ENCODE measurements at places on chromosomes 2 and 18.

DNA sequence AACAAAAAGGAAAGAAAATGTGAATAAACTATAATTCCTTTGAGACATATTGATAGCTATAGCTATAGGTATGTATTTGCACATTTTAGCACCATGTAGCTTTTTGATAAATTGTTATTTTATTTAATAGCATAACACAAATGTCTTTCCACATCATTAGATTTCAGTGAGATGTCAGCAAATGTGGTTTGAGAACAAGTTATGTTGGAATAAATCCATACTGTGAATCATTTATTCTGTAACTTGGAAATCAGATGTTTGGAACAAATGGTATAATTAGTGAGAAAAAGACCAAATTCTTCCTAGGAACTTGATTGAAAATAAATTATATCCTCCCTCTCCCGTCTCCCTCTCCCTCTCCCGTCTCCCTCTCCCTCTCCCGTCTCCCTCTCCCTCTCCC is 62.8 kb downstream of the NABP1 start:
- DNase-seq: no peak

GRCh38 chr2:65045651-65046050 is 10.6 kb upstream of the CEP68 start:
- no peak for DNase-seq

- no peak for DNase-seq
Observed at GRCh38 chr2:104408266-104408665, 445.6 kb upstream of the POU3F3 start.

GRCh38 chr2:52918551-52918950 is 849.1 kb upstream of the CHAC2 start:
- DNase-seq: no peak

GRCh38 chr2:96623116-96623515 is 15.0 kb downstream of the KANSL3 start:
- DNase-seq: no peak

DNA sequence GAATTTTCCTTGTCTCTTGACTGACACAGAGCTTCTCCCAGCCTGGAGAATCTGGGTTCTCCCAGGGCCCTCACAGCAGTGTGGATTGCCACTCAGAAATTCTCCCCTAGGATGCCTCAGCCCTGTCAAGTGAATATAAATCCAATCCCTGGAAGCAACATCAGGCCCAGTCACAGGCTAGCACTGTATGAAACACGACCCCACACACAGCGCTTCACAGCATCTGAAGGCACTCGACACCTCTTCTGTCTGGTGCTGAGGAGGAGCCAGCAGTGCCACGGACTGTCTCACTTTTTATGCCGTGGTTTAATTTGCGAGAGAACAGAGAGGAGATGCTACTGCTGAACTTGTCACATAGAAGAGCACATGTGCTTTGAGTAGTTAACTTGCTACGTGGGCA is 164.5 kb downstream of the NAPG start:
- DNase-seq: no peak

DNA sequence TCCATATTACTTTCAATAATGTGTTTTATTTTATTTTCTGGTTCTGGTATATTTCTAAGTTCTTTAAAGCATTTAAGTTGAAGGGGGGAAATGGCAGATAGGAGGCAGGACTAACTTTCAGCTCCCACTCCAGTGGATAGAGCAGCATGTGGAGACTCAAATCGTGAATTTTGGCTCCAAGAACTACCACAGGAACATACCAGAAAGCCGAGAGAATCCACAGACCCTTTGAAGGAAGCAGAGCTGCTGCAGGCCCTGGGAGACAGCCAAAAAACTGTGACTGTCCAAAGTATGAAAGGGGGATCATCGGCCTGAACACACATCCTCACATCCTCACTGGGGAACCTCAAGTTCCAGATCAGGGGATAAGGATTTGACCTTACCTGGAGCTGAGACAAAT is 207.6 kb upstream of the VWC2L start:
- no peak for DNase-seq

GRCh38 chr2:219425238-219426067 is 7.3 kb downstream of the DES start:
- no peak for DNase-seq

- no peak for DNase-seq
Observed at GRCh38 chr2:158835431-158835830, 40.3 kb downstream of the DAPL1 start.

DNA sequence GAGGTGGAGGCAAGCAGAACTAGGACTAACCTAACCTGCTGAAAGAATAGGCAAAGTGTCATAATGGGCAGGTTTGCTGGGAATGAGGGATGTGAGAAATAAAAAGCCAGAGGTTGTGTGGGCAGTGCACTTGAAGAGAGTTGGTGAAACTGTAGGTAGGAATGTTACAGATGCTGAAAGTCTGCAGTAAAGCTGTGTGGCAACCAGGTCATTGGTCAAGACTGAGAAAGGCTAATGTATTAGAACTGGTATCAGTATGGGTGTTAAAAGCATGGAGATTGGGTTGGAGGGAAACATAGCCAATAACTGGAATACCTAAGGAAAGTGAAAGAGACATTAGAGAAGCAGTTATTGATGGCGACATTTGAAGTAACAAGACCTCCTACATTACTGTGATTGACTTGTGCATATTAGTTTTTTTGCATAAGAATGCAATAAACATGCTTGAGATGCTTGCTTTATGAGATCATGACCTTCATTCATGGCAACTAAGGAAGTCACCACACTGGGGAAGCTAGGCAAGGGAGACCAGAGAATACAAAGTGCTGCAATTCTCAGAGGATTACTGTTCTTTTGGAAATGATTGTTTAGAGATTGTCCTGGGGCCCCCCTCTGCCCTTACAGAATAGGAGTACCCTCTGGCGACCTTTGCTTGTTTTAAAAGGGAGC is 11.8 kb downstream of the GULP1 start:
- DNase-seq: no peak

DNA sequence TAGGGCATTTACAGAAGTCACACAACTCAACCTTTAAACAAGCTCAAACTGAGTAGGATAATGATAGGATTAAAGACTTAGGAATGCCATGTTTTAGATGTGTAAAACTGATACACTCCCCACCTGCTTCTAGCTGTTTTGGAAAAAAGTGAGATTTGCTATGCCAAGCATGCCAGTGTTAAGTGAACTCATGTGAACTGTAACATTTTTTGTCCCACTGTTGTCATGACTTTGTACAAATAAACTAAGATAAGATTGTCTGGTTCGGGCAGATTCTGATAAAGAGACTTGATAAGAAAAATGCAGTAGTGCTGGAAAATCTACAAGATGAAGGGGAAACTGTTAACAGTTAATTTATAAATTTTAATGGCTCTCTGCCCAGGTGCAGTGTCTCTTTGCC is 66.5 kb downstream of the GLS start:
- no peak for DNase-seq

GRCh38 chr2:1731447-1731962 is 12.8 kb downstream of the PXDN start:
- no peak for DNase-seq

DNA sequence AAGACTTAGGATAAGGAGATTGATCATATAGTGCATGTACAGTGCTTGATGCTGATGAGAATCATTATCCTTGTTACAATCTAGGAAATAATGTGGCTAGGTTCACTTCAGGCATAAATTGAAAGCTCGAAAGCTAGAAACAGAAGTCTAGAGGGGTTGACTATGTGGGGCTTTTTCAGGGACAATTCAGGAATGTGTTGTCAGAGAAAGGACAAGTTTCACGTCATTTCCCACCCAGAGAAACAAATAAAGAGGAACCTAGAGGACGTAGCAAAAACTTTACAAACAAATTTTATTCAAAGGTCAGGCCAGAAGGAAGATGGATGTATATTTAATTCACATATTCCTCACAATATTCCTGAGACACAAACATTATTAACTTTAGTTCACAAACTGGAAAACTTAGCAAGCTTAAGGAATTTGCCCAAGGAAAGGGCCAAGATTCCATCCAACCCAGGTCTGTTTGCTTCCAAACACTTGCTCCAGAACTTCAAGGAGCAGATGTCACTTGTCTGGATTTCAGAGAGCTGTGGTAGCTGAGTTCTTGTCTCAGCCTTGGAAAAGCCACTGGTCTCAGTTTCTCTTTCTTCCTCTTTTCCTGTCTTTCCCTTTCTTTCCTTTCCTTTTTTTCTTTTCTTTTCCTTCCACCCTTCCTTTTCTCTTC is 7.4 kb downstream of the CYRIA start:
- DNase-seq: no peak

- DNase-seq: no peak
Observed at GRCh38 chr2:45647986-45648520, 3.4 kb upstream of the PRKCE start.

DNA sequence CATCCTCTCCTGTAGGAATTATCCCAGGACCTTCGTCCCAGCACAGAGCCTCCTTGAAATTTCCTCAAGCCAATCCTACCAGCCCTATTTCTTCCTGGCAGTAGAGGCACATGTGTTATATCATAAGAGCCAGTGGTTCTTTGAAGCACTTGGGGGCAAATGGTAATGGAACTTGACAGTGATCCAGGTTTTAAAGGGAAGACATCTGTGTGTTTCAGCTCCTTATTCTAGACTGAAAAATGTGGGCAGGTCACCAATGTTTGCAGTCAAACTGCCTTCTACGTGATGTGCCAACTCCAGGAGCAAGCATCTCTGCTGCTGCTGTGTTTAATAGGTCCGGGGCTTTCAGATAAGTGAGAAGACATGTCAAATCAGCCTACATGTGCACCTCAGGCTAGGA is 157.1 kb downstream of the GALNT14 start:
- DNase-seq: peak; percentile 28

DNA sequence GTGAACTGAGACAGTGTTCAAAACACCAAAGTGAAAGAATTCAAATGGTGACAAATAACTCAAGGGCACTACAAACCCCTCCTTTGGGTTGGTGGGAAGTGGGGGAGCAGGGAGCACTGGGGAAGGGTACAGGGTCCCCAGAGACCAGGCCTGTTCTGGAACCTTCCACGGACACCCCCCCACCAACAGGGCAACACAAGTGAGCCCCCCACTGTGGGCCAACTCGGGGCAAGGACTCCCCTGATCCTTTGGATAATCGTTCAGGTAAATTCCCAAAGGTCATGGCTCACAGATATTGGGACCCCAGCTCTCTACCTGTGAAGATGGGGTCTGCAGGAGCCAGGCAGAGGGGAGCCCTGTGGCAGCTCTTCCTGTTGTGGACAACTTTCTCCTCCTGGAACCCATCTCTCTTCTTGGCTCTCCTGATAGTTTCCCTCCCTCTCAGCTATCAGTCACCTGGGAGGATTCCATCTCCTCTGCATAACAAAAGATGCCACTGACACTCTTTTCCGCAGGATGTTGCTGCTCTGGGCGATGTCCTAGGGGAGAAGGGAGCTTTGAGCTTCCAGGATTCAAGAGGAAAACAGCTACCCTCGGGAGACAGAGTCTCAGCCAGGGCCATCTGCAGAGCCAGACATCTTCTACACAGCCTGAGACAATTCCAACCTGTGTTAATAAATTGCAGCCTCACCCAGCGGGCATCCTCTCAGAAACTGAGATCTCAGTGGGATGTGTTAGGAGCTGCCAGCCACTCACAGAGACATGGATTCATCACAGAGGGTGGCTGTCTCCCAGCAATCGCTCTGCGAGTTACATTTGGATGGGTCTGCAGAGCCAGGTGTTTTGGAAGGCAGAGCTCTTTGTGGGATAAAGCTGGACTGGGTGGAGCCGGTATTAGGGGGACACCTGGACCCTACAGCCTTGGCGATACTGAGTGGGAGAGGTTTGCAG is 35.4 kb downstream of the MBP start:
- DNase-seq: no peak

DNA sequence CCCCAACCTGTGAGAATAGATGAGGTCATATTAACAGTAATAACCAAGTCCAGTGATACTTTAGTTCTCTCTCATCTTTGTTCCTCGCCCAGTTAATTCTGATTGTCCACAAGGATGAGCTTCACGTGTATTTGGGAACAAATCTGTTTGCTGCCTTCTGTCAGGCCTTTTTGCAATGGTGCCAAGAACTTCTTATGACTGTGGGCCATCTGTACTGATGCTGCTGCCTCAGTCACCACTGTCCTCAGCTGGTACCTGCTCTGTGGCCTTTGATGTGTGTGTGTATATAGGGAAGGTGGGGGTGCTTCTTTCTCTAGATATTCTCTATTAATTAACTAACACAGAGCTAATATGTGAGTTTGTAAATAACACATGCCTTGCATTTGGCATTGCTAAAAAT is 392.9 kb downstream of the TGIF1 start:
- DNase-seq: no peak

DNA sequence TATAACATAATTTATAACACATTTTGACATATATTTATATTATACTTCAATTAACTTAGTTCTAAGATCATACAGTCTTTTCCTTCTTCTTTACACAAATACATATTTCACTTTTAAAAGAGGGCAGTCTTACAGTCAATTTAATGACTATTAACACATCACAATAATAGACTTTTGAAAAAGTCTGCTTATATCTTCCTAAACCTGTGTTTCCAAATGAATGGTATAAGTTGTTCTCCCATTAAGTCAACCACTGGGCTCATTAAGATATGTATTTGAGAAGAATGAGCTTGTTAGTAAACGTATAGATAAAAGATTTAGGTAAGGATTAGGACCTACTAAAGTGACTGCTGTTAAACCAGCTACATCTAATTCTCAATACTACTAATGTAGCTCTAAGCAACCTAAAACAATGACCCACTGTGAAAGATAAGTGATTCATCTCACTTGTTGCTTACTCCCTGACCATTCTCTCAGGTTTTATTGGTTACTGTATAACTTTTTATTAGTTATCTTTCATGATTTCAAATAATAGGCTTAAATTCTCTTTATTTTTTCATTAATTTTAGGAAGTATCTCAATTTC is 27.0 kb downstream of the SLC40A1 start:
- DNase-seq: no peak

GRCh38 chr2:88545118-88545517 is 82.1 kb downstream of the EIF2AK3 start:
- DNase-seq: no peak

GRCh38 chr2:21301871-21302455 is 178.2 kb downstream of the TDRD15 start:
- DNase-seq: no peak

DNA sequence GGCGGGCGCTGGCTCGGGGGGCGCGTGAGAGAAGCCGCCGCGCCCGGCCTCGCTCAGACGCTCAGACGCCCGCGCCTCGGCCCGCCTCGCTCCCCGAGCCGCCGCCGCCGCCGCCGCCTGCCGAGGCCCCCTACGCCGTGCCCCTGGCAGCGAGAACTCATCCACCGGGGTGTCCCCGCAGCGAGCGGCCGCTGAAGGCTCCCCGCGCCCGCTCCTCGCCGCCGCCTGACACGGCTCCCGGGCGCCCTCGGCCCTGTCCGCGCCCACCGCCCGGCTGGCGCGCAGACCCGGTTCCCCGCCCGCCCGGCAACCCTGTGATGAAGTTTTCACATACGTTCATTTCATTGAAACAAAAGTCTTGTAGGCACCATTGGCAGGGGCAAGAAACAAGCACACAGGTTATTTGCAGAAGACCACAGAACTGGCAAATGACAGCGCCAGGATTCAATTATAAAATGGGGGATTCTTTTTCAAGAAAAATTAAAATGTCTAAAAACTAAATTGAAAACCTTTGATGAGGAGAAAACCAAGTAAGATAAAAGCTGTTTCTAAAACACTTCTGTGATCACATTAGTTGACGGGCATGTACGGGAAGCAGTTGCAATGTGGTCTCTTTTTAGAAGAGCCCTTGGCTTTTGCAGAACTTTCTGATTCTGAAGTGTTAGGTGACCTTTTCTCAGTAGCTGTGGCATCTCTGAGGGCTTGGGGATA is 50.5 kb upstream of the TUBA3D start:
- DNase-seq: no peak
